ENCODE measurements at places on chromosomes 12 and 14.
A peak's percentile ranks its signal among the peaks of the same experiment; 100 is the strongest.

GRCh38 chr12:118035190-118036041, 18.9 kb downstream of the RFC5 start:
- DNase-seq = peak; percentile 15

GRCh38 chr12:80038062-80038560, 61.2 kb upstream of the OTOGL start:
- DNase-seq = no peak

DNA sequence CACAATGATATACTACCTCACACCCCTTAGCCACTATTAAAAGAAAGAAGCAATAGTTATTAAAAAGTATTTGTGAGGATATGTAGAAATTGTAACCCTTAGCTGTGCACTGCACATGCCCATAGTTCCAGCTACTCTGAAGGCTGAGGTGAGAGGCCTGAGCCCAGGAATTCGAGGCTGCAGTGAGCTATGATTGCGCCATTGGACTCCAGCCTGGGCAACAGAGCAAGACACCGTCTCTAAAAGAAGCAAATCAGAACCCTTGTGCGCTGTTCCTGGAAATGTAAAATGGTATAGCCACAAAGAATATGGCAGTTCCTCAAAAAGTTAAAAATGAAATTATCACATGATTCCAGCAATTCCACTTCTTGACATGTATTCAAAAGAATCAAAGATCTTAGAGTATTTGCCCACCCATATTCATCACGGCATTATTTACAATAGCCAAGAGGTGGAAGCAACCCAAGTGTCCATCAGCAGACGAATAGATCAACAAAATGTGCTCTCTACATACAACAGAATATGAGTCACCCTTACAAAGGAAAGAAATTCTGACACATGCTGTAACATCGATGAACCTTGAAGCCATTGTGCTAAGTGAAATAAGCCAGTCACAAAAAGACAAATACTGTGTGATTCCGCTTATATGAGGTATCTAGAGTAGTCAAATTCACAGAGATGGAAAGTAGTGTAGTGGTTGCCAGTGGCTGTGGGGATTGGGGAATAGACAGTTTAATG, 23.7 kb upstream of the YLPM1 start:
- no peak for DNase-seq

DNA sequence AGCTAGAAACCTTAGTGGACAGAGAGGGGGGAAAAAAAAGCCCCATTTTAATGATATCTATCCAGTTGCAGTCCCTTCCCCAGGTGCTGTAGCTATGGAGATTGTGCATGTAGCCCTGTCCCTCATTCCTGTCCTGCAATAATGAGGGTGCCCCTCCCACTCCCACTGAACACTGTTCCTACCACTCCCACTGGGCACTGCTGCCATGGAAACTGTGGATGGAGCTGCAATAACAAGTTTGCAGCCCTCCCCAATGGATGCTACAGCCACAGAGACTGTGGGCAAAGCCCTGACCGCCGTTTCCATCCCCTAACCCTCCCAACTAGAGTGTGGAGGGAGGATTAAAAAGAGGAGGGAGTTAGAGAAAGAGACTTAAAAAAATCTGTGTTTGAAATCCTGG, 238.3 kb downstream of the FUT8 start:
- no peak for DNase-seq

- DNase-seq = no peak
These were observed 14.9 kb upstream of the SLC6A12 start for GRCh38 chr12:228846-229200.

All from WERI-Rb-1 (cell line).